Psoas muscle (tissue), 8 donors: ENCODE measurements at places on chromosomes 3 and 15.

DNA sequence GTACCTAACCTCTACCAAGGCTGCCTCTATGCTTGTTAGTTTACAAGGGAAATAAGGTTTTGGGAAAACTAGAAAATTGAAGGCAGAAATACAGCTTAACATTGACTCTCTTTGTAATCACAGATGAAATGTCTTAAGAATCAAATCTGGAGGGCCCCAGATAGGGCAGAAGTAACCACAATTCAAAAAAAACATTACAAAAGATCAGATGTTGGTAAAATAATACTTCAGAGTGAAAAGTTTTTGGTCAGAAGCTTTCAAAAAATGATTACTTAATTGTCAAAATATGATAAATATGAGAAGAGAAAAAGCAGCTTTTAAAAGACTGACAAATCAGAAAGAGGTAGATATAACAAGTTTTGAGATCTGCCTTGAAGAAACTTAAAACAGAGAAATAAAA lies 425.1 kb upstream of the NECTIN3 start:
- DNase-seq: no peak

- no peak for DNase-seq
Observed at GRCh38 chr15:35288580-35288979, 203.5 kb upstream of the NANOGP8 start.

DNA sequence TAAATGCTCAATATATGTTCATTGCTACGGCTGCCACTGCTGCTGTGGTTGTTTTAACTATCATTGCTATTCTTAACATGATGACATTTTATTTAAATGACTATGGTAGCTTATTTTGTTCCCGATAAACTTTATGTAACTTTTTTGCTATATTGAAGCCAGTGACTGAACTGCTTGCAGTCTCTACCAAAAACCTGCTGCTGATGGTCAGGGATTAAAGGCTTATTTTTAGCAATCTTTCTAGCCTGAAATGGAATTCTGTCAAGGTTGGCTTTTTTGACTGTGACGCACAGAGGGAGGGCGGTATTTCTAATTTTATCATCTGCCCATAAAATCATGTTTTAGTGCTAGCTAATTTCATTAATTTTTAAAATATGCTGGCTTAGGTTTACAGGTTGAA lies 271.8 kb downstream of the KCNH8 start:
- no peak for DNase-seq

DNA sequence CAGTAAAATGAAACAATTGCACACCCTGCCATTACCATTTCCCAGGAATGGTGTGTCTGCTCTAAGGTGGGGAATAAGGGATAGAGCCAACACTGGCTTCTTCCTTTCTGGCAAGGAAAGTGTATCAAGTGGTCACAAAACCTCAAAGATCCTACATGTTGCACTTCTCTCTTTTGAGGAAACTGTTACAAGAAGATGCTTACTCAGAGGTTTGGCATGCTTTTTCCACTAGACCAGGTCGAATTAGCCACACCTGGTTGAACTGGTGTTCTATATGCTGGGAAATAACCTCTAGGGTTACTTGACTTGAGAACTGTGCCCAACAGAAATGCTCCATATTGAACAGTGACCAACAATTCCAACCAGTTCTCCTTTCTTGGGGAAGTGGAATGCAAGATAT lies 102.9 kb downstream of the LRRN1 start:
- DNase-seq: no peak

DNA sequence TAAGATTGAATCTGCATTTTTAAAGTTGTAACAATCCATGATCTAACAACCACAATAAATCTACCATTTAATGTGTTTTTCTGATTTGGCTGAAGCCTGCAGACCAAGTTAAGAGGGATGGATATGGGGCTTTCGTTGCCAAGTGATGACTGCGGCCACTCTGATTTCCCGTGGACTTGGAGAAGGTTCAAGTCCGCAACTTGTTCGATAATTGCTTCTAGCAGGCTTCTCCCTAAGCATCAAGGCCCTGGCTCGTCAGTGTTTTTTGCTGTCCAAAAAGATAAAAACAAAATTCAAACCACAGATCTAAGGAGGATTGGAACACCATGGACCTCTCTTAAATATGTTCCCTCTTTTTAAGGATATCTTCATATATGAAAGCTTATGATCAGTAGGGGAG lies 256.6 kb downstream of the CNTN3 start:
- no peak for DNase-seq

DNA sequence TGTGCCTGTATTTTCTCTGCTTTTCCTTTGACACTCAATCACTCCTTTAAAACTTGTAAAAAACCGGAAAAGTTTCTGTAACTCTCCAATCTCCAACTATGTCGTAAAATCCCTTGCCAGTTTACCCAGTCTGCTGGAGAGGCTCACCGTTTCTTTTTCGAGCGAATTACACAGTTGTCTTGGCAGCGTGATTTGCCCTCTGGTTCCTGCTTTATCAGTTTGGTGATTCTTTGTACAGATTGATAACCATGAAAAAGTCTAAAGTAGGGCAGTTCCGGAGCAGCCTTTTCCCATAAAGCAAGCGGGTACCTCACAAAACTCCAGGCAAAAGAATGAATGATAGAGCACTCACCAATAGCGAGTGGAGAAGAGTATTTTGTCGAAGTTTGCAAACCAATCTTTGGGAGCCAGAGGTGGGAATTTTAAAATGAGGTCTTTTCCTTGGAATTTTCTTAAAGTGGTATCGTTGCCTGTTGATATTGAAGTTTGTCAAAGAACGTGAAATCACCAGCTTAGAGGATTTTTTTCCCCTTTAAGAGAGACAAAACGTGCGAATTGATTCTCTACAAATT lies at the start of gene TTC23:
TSS of gene TTC23 (minus strand) at position 312 of the 572 bp plus-strand sequence. CDS start 20,869 bp downstream, outside the sequence.
- DNase-seq: no peak

DNA sequence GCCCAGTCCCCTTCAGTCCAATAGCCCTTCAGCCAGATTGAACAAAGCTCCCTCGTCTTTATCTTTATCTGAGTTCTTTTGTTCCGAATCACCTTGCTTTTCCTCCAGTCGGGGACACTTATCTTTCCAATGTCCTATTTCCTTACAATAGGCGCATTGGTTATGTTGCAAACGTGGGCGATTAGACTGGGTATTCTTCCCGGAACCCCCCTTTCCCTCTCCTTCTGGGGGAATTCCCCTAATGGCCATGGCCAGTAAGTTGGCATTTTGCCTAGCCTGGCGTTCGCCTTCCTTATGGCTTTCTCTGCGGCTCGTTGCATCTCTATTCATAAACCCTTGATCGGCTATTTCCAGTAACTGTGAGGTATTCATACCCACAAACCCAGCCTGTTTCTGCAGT lies 82.2 kb upstream of the VEPH1 start:
- DNase-seq: no peak

DNA sequence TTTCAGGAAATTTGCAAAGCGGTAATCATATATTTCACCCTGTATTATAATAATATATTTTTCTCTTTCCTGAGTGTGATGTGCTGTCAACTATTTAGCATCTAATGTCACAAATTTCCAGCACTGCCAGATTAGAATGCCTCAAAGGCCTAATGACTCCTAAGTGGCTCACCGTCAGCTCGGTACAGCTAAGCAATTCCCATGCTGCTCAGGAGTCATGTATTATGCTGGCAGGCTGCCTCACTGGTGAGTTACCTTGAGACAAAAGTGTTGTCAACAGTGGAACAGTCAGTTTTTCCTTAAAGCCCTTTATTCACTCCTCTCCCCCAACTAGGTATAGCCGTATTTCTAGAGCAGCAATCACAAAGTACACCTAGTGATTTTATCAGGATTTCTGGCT lies 83.6 kb downstream of the NSUN3 start:
- no peak for DNase-seq

- no peak for DNase-seq
Observed at GRCh38 chr15:89341316-89342005, 6.8 kb upstream of the POLG start.

DNA sequence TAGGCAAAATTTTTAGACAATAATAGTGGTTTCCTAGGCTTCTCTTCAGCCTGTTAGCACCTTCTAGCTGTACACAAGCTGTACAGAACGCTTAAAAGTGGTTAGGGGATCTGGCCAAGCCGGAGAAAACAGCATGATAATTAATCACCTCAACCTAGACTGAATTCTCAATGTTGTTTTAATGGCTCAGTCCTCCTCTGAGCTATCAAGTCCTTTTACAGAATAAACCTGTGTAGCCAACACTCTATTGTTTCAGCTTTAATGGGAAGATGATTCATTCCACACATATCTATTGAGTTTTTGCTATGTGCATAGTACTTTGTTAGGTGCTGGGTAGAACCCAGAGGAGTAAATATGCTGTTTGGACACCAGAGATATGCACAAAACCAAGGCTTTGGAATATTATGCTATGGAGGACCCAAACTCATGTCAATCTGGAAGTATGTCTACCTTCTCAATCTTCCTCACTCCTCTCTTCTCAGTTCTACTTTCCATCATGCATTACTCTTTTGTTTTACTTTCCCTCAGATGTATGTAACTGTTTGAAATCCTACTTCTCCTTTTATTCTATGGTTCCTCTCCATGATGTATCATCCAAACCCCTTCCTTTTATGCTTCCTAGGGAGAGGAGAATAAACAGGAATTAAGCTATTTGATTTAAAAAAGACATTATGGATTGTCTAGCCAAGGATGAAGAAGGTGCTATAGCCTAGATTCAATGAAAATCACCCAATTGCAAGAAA lies 27.6 kb upstream of the UBE2E2 start:
- DNase-seq: no peak

DNA sequence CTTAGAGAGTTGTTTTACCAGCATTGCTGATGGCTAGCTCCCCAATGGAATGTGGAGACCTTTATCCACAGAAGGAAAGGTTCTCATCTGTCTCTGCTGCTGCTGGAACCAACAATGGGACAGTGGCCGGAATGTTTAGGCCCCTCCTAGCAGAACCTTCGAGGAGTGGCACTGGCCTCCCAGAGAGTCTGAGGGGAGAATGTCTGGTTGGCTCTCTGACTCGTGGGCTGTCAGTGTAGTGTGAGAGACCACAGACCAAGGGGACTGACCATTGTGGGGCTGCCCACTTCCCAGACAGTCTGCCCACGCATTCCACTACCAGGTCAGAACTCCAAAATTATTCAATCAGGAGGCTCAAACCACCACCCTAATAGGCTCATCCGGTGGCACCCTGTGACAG lies 5.1 kb downstream of the RASL12 start:
- DNase-seq: no peak

DNA sequence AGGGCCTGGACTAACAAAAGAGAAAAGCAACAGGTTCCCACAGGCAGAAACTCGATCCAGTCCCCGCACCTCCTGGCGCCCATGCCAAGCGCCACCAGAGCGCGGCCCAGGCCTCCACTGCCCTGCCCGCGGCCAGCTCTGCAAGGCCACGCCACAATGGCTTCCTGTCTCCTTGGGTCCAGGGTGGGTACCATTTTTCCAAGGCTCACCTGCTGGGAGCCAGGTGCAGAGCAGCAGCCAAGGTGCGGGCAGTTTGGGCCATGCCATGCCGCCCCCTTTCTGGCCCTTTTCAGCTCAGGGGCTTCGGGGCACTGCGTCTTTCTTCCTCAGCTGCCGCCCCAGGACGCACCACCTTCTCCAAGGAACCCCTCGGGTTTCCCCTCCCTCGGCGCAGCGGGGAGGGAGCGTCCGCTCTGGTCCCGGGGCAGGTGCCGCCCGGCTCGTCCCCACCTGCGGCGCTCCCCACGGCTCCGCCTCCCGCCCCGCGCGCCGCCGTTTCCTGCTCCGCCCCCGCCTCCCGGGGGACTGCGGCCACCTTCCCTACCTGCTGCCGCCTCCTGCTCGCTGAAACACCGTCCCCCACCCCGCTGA lies at the start of gene ILDR1:
TSS of gene ILDR1 (minus strand) at position 437 of the 591 bp plus-strand sequence. CDS start at position 267, 170 bp downstream.
- no peak for DNase-seq

DNA sequence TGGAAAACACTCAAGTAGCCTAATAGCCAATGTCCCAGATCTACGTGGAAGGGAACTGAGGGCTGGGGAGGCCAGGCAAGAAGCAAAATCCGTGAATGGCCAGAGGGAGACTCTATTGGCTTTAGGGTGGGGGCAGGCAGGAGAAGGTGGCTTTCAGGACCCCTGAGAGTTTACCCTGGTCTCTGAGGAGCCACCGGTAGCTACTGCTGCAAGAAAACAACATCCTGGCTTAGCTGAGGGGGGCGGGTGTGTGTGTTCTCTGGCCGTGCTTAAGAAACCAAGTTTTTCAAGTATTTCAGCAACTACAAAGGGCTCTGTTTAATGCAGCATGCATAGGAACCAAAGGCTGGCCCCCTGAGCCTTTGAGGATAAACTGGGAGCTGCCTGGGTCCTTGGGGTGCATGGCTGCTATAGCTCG lies 47.6 kb upstream of the TRPM1 start:
- no peak for DNase-seq

GRCh38 chr3:185647134-185647879 lies 61.2 kb downstream of the SENP2 start:
- DNase-seq: no peak

- DNase-seq: peak; percentile 60
Observed at GRCh38 chr15:40441565-40442531, 1.1 kb downstream of the BAHD1 start.

- DNase-seq: no peak
Observed at GRCh38 chr15:33742800-33743199, 225.5 kb upstream of the CHRM5 start.

DNA sequence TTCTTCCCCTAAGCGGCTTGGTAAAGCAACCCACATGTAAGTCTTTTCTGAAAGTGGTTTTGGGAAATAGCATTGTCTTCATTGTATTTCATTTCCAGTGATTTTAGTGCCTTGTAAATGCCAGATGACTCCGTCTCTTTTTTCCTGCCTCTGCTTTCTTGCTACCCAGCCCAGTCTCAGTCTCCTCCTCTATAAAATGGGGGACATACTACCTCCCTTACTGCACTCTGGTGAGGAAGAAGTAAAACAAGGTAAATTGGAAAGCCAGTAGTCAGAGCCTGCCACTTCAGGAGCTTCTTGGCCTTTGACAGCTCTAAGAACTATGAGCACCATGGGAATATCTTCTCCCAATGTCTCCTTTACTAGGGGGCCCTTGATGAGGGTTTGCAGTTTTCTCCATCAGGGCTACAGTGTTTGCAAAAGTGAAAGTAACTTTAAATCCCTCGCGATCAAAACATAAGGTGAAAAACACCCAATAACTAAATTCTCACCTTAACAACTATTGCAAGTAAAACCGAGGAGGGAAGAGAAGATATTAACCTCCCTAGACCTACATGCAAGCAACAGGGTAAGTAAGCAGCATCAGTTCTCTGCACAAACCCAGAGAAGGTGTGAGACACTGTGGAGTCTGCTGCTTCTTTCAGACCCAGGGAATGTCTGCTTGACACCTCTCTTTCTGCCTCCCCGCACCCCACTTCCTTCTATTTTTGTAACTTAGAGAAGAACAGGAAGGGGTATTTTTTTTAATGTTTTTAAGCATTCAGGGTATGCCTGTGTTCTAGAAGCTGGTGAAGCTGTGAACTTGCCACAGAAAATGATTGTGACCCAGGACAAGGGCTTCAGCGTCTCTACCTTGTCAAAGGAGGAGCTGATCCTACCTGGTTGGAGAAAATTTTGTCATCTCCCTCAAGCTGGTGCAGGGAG lies 159.1 kb upstream of the EOMES start:
- no peak for DNase-seq

GRCh38 chr3:78086150-78086549 lies 1046.3 kb downstream of the ROBO2 start:
- DNase-seq: no peak

GRCh38 chr3:113431811-113432210 lies 9.5 kb downstream of the CFAP44 start:
- no peak for DNase-seq
